ENCODE measurements at places on chromosomes 2 and 18.

DNA sequence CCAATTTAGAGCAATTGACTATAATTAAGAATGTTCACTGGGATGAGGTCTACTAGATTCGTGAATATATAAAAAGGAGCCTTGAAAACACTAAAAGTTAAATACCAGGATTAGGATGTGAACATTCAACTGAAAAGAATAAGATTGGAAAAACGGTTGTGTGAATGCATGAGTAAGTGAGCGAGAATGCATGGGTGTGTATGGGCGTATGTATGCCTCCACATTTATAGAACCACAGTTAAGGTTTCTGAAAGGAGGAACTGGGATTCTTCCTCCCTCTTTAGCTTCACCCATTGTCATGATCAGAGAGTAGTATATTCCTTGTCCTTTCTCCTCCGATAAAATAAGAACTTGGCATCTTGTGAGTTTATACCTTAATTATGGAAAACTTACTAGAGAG, 151.1 kb upstream of the UBE2E3 start:
- no peak for DNase-seq

- DNase-seq = no peak
Observed at GRCh38 chr2:238376884-238377391, 49.8 kb upstream of the ASB1 start.

DNA sequence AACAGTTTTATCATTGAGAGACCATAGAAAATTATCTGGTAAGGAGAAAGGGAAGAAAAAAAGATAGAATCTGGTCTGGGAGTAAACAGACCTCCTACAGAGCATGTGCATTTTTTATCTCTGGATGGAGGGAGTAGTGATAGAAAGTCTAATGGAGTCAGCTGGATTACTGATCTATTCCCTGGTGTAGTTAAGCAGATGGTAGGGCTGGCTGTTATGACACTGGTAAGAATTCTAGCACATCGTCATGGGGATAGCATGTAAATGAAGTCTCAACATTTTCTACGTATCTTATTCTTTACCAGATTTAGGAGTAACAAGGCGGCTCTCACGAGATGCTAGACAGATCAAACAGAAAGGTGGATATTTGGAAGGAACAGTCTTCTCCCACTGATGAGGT, 407.4 kb downstream of the NRXN1 start:
- no peak for DNase-seq

- DNase-seq = no peak
Observed at GRCh38 chr2:85936421-85937068, 47.8 kb upstream of the ST3GAL5 start.

DNA sequence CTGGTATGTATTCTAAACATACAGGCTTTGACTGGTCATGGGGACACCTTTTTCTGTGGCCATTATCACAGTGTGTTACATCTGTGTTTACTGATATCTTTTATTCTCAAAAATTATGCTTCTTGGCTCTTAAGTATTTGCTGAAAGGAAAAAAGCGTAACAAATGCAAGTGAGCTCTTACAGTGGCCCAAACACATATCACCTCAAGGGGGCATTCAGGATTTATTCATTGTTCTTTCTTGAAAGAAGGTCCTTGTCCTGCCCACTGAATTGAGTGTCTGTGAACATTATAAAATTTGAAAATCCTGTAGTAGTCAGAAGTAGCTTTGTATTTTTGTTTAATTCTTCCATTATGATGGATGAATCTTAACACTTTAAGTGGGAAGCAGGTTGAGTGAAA, 454.5 kb downstream of the XIRP2 start:
- DNase-seq = no peak

DNA sequence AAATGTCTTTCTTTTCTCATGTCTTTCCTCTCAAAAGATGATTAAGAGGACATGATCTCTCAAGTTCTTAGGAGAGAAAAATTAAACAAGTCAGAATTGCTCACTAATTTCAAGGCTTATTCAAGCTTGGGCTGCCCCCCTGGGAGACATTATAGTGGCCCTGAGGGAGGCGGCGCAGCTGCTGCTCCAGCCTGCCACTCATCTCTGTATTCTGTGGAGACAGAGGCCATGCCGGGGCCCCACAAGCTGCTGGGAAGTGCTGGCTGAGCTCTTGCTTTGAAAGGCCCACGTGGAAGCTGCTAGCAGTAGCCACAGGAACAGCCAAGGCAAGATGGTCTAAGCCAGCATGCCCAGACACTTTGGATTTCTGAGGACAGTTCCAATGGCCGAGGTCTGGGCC, 267.4 kb downstream of the LNPK start:
- DNase-seq = no peak

GRCh38 chr18:13791181-13791580, 32.8 kb upstream of the MC5R start:
- no peak for DNase-seq
